ENCODE measurements at places on chromosomes 7 and 10.

DNA sequence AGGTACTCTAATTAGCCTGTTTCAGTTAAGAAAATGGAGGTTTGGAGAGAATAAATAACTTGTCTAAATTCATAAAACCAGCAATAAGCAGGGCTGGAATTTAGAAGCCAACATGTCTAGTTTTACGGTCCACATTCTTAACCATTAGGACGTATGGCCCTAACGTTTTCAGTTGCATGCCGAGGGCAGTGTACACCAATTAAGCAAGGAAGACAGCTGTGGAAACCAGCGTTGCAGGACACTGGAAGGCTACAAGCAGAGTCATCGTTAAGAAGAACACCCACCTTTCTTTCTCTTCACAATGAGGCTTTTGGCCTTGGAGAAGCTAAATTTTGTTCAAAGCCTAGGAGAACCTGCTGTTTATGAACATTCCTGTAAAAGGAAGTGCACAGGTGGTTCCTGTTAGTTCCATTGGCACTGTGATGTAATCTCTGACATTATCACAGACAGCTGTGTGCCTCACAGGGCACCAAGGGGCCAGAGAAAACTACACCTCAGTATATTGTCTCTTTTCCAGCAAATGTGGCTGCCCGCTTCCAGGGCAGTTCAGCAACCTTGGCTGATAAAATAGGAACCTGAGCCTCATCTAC is 21.0 kb downstream of the MPP7 start:
- DNase-seq, result no peak

DNA sequence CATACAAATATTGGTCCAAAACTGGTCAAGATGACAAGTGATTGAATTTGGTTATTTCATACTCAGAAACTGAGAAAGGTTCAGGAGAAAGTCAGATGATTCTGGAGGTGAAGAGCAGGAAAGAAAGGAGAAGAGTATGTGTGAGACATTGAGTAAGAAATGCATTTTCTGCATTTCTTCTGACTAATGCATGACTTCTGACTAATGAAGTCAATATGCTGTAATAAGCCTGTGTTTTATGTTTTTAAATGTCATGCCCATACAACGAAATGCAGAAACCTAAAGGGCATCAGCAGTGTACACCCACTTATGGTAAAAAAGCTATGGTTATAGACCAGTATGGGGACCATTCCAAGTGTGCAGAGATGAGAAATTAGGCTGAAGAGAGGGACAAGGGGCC is 1227.8 kb upstream of the SORCS1 start:
- no peak for DNase-seq

- DNase-seq, result no peak
Measured at GRCh38 chr7:14687777-14688176, 214.8 kb downstream of the DGKB start.

- DNase-seq, result no peak
Measured at GRCh38 chr10:80158598-80159127, 26.1 kb downstream of the PLAC9 start.

DNA sequence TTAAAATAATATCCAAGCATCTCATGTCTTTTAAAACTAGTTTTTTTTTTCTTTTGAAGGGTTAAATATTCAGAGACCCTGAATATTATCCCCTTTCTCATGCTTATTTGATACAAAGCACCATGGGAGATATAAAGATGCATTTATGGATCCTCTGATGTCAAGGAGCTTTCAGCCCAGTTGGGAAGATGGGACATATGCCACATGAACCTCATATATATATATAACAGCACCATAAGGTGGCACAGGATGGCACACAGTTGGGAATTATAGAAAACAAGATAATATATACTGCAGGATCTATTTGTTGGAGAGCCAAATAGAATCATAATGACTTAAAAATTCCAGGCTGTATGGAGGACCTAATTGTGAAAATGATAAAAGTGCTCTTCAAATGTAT is 185.4 kb upstream of the IMMP2L start:
- no peak for DNase-seq

DNA sequence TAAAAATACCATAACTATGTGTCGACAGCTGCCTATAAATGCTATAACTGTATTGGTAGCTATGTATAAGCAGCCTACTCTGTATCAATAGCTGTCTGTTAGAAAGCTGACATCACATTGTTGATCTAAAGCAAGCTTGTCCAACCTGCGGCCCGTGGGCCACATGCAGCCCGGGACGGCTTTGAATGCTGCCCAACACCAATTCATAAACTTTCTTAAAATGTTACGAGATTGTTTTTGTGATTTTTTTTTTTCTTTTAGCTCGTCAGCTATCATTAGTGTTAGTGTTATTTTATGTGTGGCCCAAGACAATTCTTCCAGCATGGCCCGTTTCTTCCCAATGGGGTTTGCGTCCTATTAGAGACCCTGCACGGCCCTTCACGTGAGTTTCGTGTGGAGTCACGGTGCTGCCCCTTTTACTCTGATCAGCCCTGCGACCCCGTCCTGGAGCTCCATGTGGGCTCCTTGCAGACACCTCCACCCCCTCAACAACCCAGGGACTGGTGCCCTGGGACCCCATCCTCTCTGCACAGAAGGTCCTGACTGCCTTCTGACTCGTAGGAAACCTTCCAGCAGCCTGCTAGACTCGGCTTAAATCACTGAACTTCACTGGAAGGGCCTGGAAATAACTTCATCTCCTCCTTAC is 4.5 kb upstream of the PRKAR1B start:
- no peak for DNase-seq

- DNase-seq, result no peak
Measured at GRCh38 chr10:4718544-4718943, 107.5 kb upstream of the AKR1E2 start.

DNA sequence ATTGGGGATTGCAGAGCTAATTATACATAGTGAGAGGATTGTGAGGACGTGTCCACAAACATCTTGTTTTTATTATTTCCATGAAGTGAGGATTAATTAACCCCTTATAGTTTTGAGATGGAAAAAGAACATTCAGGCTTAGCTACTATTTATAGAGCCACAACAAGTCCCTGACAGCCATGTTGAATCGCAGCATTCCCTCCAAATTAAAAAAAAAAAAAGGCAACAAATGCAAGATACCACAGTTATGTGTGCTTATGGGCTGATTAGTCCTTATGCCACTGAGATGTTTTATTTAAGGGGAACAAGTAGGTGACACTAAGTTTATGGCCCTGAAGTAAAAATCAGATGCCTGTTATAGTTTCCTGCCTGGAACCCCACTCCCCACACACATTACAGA is 350.3 kb downstream of the GPAM start:
- no peak for DNase-seq

DNA sequence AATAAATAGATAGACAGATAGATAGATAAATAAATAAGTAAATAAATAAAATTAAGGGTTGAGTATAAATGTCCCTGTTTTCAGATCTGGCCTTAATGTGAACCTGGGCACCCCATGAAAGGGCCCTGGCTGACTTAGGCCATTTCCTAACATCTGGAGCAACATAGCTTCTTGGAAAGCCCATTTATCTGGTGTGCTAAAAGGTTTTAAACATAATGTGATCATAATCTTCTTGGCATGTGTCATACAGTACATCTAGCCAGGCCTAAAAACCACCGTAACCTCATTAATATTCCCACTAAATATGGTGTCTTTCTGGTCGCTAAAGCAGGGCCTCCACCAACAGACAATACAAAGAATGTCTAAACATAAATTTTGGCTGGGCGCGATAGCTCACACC is 142.8 kb downstream of the BTAF1 start:
- DNase-seq, result no peak

- no peak for DNase-seq
Measured at GRCh38 chr7:157969995-157970394, 617.6 kb downstream of the PTPRN2 start.

DNA sequence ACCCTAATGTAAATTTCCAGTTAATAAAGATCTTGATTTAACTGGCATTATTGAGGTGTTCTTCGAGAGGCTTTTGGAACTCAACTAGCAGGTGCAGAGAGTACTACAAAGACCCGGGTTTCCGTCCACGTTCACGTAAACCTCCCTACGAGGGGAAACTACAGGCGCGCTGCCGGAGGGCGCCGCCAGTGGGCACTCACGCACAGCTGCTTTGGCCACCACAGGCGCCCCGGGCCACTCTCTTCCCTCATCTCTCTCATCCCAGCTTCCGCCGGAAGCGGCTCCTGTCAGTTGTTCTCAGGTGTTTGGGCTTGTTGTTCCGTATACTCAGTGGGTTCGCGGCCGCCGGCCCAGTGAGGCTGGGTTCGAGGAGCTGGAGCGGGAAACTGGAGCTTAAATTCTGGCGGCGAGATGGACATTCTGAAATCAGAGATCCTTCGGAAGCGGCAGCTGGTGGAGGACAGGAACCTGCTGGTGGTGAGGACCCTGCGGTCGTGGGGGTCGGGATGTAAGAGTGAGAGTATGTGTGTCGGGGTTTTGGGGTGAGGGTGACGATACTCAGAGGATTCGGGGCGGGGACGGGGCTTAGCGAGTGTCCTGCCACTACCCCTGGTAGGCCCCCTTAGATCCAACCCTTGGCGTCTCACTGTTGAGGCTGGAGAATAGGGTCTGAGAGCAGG is at the start of gene PRPF18:
Gene PRPF18, plus strand, starts transcription at position 290 of the 680 bp plus-strand sequence. Its CDS starts 122 bp downstream, at position 412.
- peak; percentile 87 for DNase-seq

- no peak for DNase-seq
Measured at GRCh38 chr7:20198260-20198659, 18.9 kb downstream of the MACC1 start.

DNA sequence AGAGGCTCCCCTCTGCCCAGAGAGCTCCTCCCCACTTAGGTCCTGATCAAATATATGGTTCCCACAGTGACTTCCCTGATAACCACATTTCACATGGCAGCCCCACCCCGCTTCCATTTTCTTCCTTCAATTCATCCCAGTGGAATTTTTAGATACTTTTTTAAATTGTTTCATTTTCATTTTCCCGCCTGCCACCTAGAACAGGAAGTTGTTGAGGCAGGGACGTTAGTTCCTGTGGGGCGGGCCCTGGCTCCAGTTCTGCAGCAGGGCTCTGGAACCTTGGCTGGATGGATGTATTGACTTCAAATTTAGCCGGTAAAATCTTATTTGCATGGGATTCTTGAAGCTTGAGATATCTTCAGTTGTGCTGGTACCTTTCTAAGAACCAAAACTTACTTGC is 226.6 kb downstream of the PAXIP1 start:
- DNase-seq, result no peak

GRCh38 chr10:91517394-91517793 is 107.2 kb downstream of the HECTD2 start:
- DNase-seq, result no peak

- no peak for DNase-seq
Measured at GRCh38 chr7:116322541-116322940, 112.2 kb downstream of the TES start.

- no peak for DNase-seq
Measured at GRCh38 chr10:78865538-78865875, 203.3 kb upstream of the ZMIZ1 start.

GRCh38 chr10:52318136-52318701 is 4.1 kb downstream of the DKK1 start:
- no peak for DNase-seq

- no peak for DNase-seq
Measured at GRCh38 chr10:52967806-52968795, 195.5 kb upstream of the MBL2 start.

DNA sequence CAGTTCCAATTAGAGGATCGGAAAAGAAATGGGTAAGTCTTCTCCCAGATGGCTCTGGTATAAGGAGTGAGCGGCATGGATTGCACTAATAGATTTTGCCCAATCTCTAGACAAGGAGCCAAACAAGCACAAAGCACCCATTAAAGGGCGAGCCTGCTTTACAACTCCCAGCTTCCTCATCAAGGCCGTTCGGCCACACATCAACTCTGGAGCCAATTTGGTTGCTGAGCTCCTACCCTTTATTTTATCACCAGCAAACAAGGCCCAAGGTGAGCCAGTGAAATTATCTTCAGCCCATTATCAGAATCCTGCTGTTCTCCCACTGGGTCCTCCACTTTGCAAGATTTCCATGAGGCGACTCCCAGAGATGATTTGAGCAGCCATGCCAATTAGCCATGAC is 292.2 kb upstream of the NPVF start:
- no peak for DNase-seq

GRCh38 chr10:49609283-49610113 is 612 bp upstream of the SLC18A3 start:
- no peak for DNase-seq

- no peak for DNase-seq
Measured at GRCh38 chr7:117066668-117067067, 113.4 kb downstream of the ST7 start.

- DNase-seq, result no peak
Measured at GRCh38 chr7:50869108-50869725, 86.5 kb upstream of the GRB10 start.

GRCh38 chr10:45183174-45183573 is 132.2 kb downstream of the OR13A1 start:
- DNase-seq, result no peak

GRCh38 chr10:75235375-75236177 is at the start of gene COMTD1:
COMTD1 (minus strand) TSS chr10:75235957; CDS start chr10:75235928, 29 bp downstream.
- peak; percentile 76 for DNase-seq

- no peak for DNase-seq
Measured at GRCh38 chr10:125606414-125607010, 76.5 kb downstream of the TEX36 start.

DNA sequence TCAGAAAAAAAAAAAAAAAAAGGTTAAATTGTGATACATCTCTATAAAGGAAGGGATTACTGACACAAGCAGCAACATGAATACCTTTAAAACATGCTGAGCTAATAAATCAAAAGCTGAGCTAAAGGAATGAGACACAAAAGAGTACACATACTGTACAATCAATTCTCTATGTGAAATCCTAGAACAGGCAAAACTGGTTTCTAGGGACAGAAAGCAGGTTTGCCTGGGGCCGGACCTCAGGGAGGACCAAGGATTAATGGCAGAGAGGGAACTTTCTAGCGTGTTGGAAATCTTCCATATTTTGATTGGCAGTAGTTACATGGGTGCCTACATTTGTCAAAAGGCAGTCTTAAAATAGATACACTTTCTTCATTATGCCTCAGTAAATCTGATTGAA is 52.5 kb downstream of the KLRG2 start:
- no peak for DNase-seq

DNA sequence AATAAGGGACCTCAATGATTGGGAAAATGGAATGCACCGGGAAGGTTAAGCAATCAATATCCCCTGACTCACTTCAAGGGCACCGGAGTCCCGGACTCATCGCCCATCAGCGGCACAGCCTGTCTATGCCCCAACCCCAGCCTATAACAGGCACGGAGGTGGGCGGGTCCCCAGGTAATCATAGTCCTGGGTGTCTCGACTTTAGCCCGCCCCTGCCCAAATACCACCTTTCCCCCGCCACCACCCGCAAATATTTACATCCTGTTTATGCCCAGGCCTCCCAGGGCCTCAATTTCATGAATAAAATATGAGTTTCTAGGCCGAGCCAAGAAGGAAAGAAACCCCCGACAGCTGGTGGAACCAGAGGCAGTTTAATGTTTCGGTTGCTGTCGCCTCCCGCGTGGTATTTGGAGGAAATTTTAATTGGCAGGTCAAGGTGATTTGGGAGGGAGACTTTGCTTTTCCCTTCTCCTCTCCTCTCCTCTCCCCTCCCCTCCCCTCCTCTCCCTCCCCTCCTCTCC is 15.6 kb upstream of the RFC2 start:
- no peak for DNase-seq

GRCh38 chr10:124525751-124526600 is 64.4 kb downstream of the LHPP start:
- no peak for DNase-seq

- DNase-seq, result no peak
Measured at GRCh38 chr10:71435571-71436267, 39.0 kb downstream of the CDH23 start.
